ENCODE measurements at places on chromosomes 1 and 21. TPM values are rescaled to one million over a fixed set of nuclear protein-coding genes. Genes with fewer than 3 reads are reported as not detected.

DNA sequence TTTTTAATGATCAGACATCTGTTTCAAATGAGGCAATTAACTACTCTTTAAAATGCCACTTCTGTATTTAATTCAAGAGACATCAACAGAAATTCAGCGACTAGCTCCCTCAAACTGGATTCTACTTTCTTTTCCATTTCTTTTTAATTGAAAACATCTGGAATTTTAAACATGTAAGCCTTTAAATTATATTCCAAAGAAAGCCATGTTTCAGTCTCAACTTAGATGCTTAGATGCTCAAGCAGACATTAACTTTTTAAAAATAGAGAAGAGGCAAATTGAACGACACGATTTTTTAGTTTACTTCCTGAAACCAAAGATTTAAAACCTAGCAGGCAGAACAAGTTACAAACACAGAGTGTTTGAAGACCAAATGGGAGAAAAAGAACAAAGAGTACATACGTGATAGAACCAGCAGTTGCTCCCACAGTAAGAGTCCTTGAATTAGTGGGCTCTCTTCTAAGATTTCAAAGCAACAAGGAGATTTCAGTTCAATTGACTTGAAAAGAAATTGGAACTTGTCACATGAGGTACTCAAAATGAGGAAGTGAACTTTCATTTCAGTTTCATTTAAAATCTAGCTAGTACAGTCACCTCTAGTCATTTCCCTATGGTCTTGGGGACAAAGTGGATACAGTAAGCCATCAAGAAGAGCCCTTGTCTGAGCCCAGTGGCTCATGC, at the start of gene CTSS:
TSS of gene CTSS (minus strand) at position 483 of the 681 bp plus-strand sequence. CDS start 1,015 bp downstream, outside the sequence.
- peak within 1 kb of the TSS; percentile 67 for H3K4me3 ChIP-seq
- no peak for DNase-seq
- no peaks in the 10 kb centered on the region for H3K36me3 ChIP-seq
- H3K27ac ChIP-seq: peak within 1 kb of the TSS; percentile 49
- H3K27me3 ChIP-seq: no peaks in the 10 kb centered on the region

GRCh38 chr21:35738347-35738961, 321.9 kb downstream of the SETD4 start:
- no peaks in the 10 kb centered on the region for H3K27me3 ChIP-seq
- no peak overlapping the region for H3K4me3 ChIP-seq
- H3K4me1 ChIP-seq: peaks cover 27% of the 10 kb centered on the region
- DNase-seq: no peak
- peak overlapping the region; percentile 87 for H3K27ac ChIP-seq

DNA sequence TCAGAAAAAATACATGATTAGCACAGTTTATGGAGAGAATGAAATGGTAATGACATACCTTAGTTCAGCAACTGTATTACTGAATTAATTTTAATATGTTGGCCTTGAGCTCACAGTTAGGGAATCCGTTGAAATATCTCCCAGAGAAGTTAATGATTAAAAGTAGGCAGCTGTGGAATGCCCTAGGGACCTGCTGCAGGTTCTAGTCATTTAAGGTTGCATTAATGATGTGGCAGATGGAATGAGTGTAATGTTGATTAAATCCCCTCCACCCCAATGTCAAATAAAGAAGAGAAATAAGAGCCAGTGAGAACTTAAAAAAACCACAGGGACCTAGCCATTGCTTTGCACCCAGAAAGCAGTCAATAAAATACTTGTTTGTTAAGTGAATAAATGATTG, 40.3 kb upstream of the TRIM45 start:
- no peak overlapping the region for H3K4me3 ChIP-seq
- H3K36me3 ChIP-seq: no peaks in the 10 kb centered on the region
- no peaks in the 10 kb centered on the region for H3K4me1 ChIP-seq
- H3K27me3 ChIP-seq: peaks cover 9% of the 10 kb centered on the region

DNA sequence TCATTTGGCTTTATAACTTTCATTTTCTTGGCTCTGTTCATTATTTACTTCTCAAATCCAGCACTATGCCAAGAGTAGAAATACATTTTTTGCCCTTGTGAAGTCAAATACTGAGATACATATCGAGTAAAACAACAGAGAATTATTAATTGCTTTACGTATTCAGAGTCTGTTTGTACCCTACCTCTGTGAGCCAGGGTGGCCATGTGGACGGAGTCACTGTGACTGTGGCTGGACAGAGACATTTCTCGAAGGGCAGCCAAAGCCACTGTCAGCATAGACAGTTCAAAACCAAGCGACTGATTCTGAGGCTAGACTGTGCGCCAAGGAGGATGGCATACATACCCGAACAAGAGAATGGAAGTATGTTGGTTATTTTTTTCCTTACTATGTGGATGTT, 391.0 kb upstream of the PROX1 start:
- no peaks in the 10 kb centered on the region for H3K27me3 ChIP-seq
- H3K4me3 ChIP-seq: no peak overlapping the region
- no peaks in the 10 kb centered on the region for H3K4me1 ChIP-seq
- no peak overlapping the region for H3K27ac ChIP-seq

- no peak overlapping the region for H3K4me3 ChIP-seq
- no peak for DNase-seq
- peaks cover 10% of the 10 kb centered on the region for H3K4me1 ChIP-seq
Observed at GRCh38 chr1:51487628-51488027, 31.4 kb downstream of the EPS15 start.

GRCh38 chr1:24294716-24295371, 24.3 kb upstream of the GRHL3 start:
- H3K27ac ChIP-seq: peak overlapping the region; percentile 72
- H3K36me3 ChIP-seq: no peaks in the 10 kb centered on the region
- H3K27me3 ChIP-seq: peaks cover 14% of the 10 kb centered on the region
- H3K4me1 ChIP-seq: peaks cover 17% of the 10 kb centered on the region
- no peak for DNase-seq
- H3K4me3 ChIP-seq: peak overlapping the region; percentile 26

DNA sequence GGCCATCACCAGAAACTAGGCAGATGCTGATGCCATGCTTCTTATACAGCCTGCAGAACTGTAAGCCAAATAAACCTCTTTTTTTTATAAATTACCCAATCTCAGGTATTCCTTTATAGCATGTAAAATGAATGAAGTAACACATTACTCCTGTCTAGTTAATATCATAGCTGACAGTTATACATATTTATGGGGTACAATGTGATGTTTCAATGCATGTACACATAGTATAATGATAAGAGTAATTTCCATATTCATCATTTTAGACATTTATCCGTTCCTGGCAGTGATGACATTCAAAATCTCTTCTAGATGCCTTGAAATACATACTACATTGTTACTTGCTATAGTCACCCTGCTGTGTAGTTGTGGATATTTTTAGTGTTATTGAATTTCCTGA, 85.4 kb upstream of the SLC35F3 start:
- no peaks in the 10 kb centered on the region for H3K27me3 ChIP-seq
- no peak overlapping the region for H3K27ac ChIP-seq
- H3K4me1 ChIP-seq: no peaks in the 10 kb centered on the region
- no peaks in the 10 kb centered on the region for H3K36me3 ChIP-seq

DNA sequence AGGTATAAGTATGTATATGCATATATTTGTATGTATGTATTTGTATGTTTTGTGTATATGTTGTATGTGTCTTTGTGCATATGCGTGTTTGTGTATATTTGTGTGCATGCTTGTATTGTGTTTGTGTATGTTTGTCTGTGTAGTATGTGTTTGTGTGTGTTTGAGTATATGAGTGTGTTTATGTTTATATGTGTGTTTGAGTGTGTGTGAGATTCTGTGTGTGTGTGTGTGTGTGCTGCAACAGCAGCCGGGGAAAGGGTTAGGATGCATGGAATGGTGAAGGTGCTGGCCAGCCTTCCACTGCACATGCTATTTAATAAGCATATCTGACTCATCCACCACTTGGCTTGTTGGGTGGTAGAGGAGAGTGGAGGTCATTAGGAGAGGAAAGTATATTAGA, 46.6 kb upstream of the RAB4A start:
- H3K36me3 ChIP-seq: no peaks in the 10 kb centered on the region
- DNase-seq: peak; percentile 64
- peaks cover 3% of the 10 kb centered on the region for H3K27me3 ChIP-seq
- H3K4me3 ChIP-seq: no peak overlapping the region

DNA sequence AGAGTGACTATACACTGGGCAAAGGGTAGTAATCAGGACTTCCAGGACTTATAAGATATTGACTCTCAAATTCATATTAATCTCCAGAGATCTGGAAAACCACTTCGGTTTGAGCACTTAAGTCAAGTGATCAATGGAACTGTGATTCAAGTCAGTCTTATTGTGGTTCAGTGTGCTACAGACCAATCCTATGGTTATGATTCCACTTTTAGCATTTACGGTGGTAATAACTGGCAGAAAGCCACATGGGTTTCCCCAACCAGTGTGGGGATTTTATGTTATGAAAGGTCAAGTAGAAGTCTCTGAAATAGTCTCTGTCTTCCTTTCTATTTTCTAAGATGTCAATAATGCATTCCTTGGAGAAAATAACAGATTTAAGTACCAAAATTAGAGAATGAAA, 151.3 kb upstream of the NEGR1 start:
- no peak overlapping the region for H3K4me3 ChIP-seq
- H3K36me3 ChIP-seq: no peaks in the 10 kb centered on the region
- H3K4me1 ChIP-seq: peaks cover 10% of the 10 kb centered on the region

RPE65 gene
- not detected for total RNA-seq

TTC39A gene
- 0.88 TPM for total RNA-seq

AK5 gene
- 38.3 TPM for total RNA-seq
